Kasumi-1 (cell line): ENCODE measurements at places on chromosomes 16 and 17.

DNA sequence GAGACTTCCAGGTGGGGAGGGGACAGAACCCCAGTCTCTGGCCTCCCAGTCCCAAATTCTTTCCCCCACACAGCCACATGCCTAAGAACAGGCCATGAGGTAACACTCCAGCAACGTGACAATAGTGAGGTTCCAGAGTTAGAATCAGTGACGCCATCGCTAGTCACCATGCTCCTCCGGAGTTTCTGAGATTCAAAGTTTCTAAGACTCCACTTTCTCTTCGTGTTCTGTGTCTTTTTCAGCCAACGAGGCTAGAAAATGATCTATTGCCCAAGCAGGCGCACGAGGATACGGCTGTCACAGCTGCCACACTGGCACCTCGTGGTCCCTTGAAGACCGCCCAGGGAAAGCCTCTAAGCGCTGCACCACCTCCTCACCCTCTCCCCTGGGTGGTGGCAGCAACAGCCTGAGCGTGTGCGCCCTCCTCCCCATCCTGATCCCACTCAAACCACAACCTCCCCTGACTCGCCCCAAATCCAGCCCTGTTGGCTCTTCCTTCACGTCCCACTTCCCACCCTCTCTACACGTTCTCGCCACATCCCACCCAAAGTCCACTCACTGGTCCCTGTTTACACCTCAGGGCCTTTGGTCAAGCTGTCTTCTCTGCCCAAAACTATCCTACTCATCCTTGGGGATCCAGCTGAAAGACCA, 1.0 kb downstream of the MCRIP1 start:
- peak; percentile 80 for DNase-seq

GRCh38 chr17:81666092-81666341, 388 bp downstream of the OXLD1 start:
- DNase-seq: no peak

DNA sequence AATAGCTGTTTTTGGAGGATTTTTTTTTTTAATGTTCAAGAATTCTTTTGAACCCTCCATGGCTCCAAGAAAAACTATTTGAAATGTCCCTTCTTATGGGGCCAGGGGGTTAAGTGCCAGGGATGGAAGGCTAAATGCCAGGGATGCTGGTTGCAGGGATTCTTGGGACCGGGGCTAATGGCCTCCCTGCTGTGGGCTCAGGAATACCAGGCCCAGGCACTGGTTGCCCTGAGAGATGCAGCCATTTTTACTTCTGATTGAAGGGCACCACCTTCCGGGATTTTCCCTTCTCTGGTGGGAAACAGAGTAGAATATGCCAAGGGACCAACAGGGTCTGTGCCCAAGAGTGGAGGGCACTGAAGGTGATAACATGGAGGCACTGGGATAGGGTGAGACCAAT, 10.9 kb upstream of the KAT7 start:
- no peak for DNase-seq

DNA sequence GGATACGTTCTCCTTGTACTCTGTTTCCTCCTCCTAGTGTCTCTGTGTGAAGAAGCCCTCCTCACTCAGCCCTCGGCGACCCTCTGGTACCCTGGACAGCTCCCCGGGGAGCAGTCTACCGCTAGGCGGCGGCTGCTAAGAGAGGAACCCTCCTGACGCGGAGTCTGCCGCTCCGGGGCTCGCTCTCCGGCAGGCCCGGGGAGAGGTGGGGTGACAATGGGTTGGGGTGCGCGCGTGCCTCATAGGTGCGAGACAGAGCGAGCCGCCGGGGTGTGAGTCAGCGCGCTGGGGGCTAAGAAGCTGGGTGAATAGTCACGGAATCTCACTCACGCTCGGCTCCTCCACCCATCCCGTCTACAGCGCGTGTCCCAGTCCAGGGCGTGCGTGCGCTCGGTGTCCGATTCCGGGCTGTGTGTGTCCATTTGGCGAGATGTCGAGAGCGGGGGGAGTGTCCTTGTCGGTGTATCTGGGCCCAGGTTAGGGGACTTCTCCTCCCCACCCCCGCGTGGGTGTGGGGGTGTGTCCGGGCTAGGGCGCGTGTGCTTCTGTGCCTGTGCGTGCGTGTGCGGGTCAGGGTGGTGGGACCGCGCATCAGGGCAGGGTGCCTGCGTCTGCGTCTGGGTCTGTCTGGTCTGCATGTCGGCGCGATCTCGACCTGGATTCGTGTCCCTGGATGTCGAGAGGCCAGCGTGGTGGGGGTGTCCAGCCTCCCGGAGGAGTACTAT, 577 bp upstream of the HS3ST2 start:
- no peak for DNase-seq

GRCh38 chr16:65950211-65950610, 416.3 kb upstream of the CDH5 start:
- no peak for DNase-seq

DNA sequence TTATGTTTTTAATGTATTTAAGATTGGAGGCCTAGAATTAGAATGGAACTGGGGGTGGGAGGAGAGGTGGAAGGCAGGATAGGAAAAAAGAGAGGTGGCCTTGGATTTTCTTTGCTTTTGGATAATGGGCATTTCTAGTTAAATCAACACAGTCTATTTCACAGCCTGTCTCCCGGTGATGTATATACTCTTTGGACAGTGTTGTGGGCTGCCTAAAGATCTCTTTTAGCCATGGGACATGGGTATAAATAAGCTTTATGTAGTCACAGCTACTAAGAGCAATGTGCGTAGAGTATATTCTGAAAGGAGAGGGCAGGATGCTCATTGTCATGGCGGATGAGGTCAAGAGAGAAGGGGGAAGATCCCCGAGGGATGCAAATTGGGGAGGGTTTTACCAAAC, 1084.4 kb upstream of the RBFOX1 start:
- no peak for DNase-seq

DNA sequence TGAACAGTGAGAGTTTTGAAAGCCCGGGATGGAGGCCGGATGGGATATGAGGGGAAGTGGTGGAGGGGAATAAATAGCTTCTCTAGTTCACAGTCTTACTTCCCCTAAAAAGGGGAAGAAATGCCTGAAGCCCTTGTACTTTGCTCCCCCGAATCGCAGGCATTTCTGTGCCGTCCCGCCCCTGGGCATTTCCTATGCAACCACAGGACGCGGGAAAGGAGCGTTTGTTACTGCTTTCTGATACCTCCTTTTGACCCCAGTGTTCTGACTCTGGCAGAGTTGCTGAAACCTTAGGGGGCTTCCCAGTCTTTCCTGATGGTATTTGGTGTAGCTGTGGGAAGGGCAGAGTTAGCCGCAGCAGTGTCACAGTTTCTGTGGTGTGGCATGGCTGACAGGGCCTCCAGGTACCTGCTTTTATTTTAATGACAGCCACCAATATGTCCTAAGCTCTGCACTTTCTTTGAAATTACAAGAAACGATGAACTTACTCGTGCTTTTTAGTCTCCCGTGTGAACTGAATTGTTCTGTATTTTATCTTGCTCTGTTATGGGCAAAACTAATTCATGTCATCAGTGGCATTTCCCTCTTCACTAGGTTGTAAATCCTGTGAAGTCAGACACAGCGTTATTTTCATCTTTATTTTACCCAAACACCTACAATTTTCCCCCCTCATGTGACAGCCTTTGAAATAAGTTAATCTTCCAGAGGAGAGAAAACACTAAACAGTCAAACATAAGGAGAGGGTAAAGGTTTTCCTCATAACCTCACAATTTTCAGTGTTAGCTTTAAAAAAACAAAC, 27.1 kb downstream of the USP10 start:
- DNase-seq: peak; percentile 96

GRCh38 chr17:9104370-9105041, 83.2 kb downstream of the NTN1 start:
- no peak for DNase-seq

- DNase-seq: no peak
These were observed 78.3 kb downstream of the NLK start for GRCh38 chr17:28120766-28121165.
